Activated gamma-delta T cell treated with anti-CD3 and anti-CD28 coated beads, Interleukin-2, amount 50 U/mL, for 16 hours (primary cell): ENCODE measurements at places on chromosomes 4 and X.

- no peak for DNase-seq
Observed at GRCh38 chr4:36325499-36325898, 44.1 kb downstream of the DTHD1 start.

- DNase-seq = no peak
Observed at GRCh38 chr4:153513596-153513995, 47.4 kb downstream of the TMEM131L start.

- no peak for DNase-seq
Observed at GRCh38 chrX:153636716-153637115, 10.3 kb upstream of the DUSP9 start.

DNA sequence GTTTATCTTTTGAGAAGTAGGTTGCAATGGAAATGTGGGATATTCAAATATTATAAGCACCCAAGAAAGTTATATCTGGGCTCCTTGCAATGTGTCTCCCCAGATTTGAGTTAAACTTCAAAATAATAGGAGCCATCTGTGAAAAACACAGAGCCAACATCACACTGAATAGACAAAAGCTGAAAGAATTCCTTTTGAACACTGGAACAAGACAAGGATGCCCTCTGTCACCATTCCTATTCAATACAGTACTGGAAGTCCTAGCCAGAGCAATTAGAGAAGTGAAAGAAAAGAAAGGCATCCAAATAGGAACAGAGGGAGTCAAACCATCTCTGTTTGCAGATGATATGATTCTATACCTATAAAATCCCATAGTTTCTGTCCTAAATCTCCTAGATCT lies 114.3 kb upstream of the IL1RAPL1 start:
- no peak for DNase-seq

DNA sequence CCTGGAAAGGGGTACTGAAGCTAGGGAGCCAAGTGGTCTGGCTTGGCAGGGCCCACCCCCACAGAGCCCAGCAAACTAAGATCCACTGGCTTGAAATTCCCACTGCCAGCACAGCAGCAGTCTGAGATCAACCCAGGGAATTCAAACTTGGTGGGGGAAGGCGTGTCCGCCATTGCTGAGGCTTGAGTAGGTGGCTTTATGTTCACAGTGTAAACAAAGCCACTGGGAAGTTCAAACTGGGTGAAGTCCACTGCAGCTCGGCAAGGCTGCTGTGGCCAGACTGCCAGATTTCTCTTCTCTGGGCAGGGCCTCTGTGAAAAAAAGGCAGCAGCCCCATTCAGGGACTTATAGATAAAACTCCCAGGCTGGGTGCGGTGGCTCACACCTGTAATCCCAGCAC lies 58.9 kb downstream of the TFDP3 start:
- DNase-seq = no peak

DNA sequence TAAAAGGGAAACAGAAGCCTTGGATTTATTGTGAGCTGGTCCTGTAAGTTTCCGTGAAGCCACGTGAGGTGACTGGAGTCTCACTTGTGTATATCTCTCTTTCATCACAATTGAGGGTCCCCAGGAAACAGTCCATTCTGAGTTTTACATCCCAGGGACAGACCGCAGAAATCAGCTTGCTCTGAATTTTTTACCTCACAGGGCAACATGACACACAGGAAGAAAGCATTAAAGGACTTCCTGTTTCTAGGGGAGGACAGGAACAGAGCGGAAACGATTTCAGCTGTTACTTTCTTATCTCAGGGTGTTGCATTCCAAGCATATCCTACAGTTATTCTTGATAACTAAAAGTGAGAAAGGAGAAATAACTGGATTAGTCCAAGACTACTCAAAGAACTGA lies 553.5 kb downstream of the TRAM1L1 start:
- DNase-seq = no peak

DNA sequence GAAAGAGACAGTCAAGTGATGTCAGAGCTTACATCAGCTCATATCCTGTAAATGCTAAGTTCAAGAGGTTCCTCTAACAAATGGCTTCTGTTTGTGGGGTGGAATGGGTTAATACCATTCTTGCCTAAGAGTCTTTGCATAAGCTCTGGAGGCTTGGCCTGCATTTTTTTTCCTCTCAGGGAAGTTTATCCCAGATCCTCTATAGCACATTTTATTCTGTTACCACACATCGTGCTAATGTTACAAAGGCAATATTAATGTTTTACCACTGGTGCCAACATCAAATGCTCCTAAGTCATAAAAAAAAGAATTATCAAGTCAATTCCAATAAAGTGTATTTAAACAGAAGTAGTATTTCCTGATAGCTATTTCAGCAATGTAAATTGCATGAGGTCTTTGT lies 2.9 kb upstream of the ADH6 start:
- no peak for DNase-seq

DNA sequence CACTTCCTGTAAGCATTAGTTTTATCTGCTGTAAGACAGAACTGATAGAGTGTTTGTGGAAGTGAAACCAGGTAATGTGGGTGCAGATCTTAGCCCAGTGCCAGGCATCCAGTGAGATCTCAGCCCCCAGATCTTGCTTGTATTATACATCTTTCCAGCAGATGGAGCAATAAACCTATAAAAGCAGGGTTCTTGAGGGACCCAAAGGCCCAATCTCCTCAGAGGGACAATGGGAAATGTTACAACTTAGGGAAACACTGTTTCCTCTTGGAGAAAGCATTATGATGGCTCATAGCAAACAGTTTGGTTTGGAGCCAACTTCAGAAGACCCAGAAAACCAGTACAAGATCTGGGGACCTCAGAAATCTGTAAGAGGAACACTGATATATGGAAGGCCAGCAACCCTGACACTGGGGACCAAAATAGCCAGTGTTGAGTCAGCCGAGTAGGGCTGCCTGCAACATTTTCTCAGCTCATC lies 206.3 kb downstream of the SLC7A11 start:
- no peak for DNase-seq

GRCh38 chrX:19565605-19566004 lies 50.3 kb upstream of the MAP3K15 start:
- DNase-seq = no peak

DNA sequence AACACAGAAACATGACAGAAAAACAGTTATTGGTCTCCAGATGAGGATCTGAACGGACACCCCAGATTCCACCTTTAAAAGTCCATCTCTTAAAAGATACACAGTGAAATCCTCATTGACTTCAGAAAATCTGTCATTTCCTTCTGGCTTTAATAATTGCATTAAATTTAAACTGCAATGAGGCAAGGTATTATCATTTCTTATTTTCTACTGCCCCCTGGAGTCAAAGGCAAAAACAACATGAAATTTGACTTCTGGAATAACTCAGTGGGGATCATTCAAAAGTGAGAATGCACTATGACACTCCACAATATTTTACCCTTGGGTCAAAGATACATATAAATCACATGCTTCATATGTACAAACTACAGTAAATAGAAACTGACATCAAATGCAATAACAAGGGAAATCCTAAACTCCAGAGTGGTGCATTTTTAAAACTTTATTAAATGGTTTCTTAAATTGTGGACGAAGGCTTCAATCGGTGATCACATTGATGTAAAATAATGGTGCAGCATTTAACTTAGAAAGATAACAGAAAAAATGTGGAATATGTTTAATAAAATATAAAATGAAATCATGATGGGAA lies 56.4 kb upstream of the SPANXN1 start:
- no peak for DNase-seq

- DNase-seq = no peak
Observed at GRCh38 chr4:10509733-10510132, 52.5 kb upstream of the ZNF518B start.

GRCh38 chr4:113872426-113873260 lies 106.8 kb downstream of the ARSJ start:
- DNase-seq = no peak

DNA sequence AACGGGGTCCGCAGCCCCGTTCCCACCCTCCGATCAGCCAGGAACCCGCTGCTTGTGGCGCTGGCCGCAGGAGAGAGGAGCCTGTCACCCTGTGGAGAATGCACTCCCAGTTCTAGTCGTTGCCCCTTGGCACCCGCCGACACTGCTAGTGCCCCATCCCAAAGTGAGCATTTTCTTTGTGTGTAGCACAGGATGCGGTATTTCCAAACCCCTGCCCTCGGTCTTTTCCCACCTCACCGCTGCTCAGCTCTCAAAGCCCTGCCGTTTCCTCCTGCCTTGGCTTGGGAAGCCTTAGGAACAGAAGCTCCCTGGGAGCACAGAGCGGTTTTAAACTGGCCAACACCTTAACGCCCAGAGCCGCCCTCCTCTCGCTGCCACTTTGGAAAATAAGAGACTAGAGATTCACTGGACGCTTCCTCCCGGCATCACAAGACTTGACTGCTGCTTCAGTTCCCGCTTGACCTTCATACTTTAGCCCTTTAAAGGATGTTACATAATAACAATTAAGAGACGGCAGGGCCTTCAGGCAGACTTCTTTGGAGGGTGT lies 772 bp downstream of the CYP4V2 start:
- DNase-seq = no peak

DNA sequence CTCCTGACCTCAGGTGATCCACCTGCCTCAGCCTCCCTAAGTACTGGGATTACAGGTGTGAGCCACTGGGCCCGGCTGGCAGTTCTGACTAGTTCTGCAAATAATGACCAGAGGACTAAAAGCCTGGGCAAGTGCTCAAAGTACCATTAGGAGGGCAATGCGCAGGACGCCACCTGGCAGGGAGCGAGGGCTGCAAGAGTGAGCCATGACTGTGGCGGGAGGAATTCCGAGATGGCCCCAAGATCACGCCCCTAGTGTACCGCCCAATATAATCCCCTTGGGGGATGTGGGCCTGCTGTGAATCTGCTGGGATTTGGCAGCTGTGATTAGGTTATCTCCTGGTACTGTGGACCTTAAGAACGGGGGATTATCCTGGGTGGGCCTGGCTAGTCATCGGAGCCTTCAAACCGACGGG lies 26.2 kb upstream of the GPR78 start:
- no peak for DNase-seq

- no peak for DNase-seq
Observed at GRCh38 chrX:38803243-38803587, 2.0 kb downstream of the MID1IP1 start.

DNA sequence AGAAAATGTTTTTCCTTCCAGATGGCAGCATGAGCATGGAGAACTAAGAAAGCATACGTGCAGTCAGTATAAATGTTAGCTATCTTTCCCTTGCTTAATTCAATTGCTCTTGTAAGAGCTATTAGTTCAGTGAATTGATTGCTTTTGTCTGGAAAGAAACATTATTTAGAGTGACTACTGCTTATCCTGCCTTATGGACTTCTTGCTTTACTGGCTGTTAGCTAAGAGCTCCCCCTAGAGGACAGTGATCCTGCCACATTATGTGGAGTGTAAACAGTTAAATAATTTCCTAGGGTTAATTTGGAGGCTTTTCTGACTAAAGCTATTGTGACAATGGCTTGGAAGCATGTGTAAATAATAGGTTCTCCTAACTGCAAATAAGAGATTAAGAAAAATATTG lies 1402.4 kb downstream of the FAM133A start:
- DNase-seq = no peak

DNA sequence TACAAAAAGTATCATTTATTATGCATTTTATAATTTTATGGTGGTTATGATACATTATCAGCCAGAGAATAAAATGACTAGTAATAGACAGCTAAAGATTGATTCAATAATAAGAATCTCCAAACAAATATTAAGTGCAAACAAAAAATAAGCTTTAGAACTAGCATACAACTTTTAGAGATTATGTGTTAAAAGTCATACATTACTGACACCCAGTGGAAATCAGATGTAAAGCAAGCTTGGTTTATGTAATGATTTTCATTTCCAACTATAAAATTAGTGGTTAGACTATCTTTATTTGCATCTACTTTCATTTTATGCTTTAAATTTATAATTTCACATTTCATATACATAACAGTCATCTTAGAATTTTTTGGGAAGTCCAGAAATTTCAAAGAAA lies 57.7 kb downstream of the IL13RA2 start:
- no peak for DNase-seq

GRCh38 chr4:54213761-54214160 lies 15.3 kb upstream of the PDGFRA start:
- DNase-seq = no peak

DNA sequence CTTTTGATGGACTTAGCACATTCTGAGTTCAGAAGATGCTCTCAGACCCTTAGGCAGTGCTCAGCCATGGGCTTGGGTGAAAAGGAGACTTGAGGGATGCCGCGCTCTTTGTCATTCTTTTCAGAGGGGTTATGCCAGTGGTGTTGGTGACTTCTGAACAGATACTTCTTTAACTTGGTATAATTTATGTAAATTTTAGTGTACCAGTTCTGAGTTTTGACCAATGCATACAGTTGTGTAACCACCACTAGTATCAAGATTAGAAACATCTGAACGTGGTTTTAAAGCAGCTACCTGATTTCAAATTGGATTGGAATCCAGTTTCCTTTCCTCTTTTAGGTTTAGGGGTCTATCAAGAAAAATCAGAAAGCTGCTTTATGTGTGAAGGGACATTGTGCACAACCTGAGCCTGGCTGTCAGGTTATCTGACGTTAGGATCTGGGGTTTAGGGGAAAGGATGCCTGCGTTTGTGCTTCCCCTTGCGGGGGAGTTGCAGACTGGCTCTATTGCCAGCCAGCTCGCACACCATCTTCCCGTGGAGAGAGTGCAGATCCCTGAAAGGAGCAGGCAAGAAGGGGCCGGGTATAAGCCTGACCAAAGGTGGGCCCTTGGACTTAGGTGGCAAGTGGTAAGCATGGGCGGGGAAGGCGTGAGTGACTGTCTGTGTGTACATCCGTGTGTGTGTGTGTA lies 19.0 kb downstream of the SMS start:
- DNase-seq = no peak

- no peak for DNase-seq
Observed at GRCh38 chrX:30530606-30531005, 47.0 kb downstream of the TASL start.

DNA sequence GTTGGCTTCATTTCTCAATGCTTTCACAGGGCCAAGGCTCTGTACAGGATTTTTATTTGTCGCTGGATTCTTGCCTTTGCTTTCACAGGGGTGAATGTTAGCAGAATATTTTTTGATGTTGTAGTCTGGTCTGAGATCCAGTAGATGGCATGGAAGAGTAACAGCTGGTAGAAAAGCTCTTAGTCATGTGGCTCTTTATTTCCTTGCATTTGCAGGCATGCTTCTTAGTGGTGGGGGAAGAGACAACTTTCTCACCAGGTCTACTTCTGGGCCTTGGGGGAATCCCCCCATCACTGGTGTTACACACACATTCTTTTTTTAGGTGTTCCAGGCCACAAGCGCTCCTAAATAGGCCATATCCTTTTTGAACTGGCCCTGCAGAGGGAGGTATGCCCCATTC lies 58.2 kb upstream of the DKK2 start:
- no peak for DNase-seq

GRCh38 chr4:155966171-155966570 lies 12.5 kb upstream of the CTSO start:
- no peak for DNase-seq

DNA sequence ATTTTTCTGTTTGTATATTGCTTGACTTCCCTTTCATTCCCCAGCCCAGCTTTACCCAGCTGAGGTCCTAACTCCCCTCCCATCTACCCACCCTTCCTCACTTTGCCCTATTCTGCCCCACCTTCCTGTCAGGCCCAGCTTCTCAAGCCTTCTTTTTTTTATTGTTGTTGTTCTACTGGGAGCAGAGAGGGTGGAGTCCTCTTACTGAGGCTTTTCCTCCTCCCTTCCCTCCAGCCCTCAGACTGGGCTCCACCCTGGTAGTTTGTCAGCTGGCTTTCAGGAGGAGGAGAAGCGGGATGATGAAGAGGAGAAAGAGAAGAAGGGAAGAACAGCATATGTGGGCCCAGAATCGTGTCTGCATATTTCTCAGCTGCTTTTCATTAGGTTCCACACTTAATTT lies 3.2 kb upstream of the KLF8 start:
- DNase-seq = no peak
